NCI-H2029 treated with DMSO at 0.1 percent for 48 hours (cell line): ENCODE measurements at places on chromosomes 6 and 20.

- DNase-seq: no peak
Observed at GRCh38 chr6:11241793-11242201, 9.3 kb upstream of the NEDD9 start.

DNA sequence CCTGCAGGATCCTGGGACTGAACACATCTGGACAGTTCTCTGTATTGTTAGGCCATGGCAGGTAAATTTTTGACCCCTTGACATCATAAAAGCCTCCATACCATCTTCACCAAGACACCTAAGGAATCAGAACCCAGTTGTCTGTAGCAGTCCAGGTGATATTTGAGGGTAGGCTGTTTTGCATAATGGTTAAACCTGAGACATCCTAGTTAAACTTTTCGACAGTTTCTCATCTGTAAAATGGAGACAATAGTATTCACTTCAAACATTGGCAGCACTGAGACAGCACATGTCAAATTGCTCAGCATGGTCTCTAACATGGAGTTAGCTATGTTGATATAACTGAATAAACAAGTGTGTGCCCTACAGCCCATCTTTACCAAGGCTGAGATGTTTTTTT lies 24.8 kb downstream of the C6orf62 start:
- no peak for DNase-seq

GRCh38 chr6:63352069-63352543 lies 32.3 kb upstream of the LGSN start:
- DNase-seq: no peak

GRCh38 chr6:166025149-166025898 lies 142.3 kb downstream of the TBXT start:
- no peak for DNase-seq

- DNase-seq: no peak
Observed at GRCh38 chr20:54502179-54502578, 26.8 kb downstream of the DOK5 start.

- no peak for DNase-seq
Observed at GRCh38 chr20:57890202-57890800, 180.5 kb upstream of the PMEPA1 start.

GRCh38 chr6:119728935-119729334 lies 379.4 kb upstream of the MAN1A1 start:
- DNase-seq: no peak

- no peak for DNase-seq
Observed at GRCh38 chr20:32990426-32990825, 13.8 kb downstream of the SUN5 start.

- no peak for DNase-seq
Observed at GRCh38 chr6:135002974-135003703, 51.5 kb downstream of the HBS1L start.

- DNase-seq: no peak
Observed at GRCh38 chr20:37946946-37947345, 44.0 kb downstream of the VSTM2L start.

DNA sequence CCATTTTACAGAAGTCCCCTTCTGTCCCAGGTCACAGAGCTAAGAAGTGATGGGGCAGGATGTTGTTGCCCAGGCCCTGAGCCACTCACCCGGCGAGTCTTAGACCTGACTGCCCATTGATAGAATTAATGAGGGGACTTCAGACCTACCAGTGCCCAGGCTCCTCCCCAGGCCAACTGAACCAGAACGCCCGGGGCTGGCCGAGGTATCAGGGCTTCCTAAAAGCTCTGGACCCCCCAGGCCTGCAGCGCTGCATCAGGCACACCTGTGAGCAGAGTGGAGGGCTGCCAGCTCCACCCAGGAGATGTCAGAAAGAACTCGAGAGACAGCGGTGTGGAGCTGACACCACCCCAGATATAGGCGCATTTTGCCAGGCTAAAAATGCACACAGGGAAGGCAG lies 3.5 kb downstream of the GPR31 start:
- DNase-seq: no peak

DNA sequence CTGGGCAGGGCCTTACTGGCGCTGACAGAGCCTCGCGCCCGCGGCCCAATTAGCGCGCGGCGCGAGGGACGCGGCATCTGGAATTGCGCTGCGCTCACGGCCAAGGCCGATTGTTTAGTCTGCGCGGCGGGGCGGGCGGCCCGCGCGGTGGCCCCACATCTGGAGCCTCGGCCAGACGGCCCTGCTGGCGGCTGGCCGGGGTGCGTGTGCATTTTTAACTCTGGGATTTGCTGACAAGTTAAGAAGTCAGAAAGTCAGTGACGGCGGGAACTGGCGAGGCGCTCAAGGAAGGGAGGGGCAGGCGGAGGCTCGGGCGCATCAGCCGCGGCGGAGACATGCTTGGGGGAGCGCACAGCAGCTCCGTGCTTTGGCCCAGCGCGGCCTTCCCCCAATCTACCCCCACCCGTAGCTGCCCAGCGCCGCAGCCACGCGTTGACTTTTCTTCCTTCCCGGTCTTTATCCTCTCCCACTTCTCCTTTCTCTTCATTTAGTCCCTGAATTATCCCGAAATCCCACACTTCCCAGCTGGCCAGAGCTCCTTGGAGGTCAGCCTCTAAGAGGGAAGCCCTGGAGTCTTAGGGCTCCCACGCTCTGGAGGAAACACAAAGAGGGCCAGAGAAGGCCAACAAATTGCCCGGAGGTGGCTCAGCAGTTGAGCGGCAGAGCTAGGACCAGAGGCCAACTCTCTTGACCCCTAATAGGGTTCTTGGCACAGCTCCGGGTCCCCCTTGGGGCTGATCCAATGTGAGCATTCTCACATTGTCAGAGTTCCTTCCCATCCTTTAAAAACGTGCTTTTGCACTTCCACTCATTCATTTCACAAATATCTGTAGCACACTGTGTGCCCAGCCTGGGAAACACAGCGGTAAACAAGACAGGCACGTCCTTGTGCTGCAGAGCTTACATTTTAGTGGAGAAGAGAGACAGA lies 40.8 kb upstream of the FOXP4 start:
- no peak for DNase-seq

GRCh38 chr6:163739966-163740365 lies 325.4 kb downstream of the QKI start:
- no peak for DNase-seq

- DNase-seq: no peak
Observed at GRCh38 chr20:4626228-4626627, 95.5 kb upstream of the PRND start.

GRCh38 chr6:168200571-168201134 lies 118.9 kb downstream of the DACT2 start:
- no peak for DNase-seq

GRCh38 chr6:126534401-126534800 lies 194.5 kb downstream of the CENPW start:
- no peak for DNase-seq

- DNase-seq: no peak
Observed at GRCh38 chr20:43096931-43097260, 92.8 kb downstream of the PTPRT start.

DNA sequence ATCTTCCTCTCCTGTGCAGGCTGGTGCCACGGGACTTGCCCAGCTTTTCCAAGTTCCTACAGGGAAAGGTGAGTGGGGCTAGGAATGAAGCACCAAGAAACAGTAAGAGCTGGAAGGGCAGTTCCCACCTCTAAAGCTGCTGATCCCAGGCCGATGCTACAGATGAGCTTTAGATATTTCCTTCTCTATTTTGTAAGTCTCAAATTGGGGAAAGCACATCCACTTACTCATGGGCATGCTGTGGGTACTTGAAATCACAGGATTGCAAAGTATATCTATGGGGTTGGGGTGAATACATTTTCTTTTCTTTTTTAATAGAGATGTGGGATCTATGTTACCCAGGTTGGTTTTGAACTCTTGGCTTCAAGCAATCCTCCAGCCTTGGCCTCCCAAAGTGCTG lies 3.1 kb downstream of the ZBTB2 start:
- no peak for DNase-seq

DNA sequence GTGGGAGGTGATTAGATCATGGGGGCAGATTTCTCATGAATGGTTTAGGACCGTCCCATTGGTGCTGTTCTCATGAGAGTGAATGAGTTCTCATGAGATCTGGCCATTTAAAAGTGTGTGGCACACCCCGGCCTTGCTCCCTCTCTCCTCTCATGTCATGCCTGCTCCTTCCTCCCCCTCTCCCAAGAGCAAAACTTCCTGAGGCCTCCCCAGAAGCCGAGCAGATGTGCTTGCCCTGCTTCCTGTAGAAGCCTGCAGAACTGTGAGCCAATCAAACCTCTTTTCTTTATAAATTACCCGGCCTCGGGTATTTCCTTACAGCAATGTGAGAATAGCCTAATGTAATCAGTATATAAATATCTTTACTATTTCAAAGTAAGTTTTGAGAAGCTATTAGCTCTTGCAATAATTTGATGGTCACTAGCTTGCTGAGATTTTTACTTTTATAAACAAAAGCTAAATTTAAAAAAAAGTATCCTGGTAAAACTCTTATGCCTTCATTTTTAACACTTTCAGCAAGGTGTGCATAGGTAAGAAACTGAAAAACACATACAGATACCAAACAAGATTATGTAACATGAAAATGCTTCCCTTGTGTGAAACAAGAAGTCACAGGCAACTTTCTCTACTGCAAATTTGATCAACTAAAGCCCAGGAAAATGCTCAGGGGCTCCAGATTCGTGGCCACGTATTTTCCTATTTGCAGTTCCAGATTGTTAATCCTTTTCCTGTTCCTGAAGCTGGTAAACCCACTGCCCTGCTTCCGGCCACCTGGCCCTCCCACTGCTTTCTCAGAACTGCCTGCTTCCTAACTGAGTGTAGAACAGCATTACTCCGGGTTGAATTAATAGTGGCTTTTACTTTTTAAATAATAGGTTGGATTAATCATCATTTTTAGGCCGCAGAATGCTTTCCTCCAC lies 395.1 kb upstream of the CNR1 start:
- no peak for DNase-seq

- DNase-seq: no peak
Observed at GRCh38 chr6:169986848-169987498, 235.6 kb downstream of the ERMARD start.

DNA sequence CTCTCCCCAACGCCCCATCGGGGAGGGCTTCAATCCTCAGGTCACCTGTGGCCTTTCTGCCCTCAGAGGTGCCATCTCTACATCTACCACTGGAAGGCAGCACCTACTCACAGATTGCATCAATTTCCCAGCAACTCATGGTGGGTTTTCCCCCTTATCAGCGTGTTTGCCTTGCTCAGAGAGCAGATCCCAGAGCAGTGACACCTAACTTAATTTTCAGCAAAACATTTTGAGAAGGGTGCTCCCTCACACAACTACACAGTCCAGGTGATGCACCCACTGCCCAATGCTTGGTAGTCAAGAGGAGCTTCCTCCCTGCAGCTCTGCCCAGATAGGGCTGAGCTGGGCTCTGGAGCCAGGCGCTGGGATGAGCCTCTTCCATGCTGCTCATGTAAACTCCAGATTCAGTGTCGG lies 48.2 kb downstream of the PLG start:
- DNase-seq: no peak

- no peak for DNase-seq
Observed at GRCh38 chr6:127980996-127981395, 80.1 kb upstream of the THEMIS start.

DNA sequence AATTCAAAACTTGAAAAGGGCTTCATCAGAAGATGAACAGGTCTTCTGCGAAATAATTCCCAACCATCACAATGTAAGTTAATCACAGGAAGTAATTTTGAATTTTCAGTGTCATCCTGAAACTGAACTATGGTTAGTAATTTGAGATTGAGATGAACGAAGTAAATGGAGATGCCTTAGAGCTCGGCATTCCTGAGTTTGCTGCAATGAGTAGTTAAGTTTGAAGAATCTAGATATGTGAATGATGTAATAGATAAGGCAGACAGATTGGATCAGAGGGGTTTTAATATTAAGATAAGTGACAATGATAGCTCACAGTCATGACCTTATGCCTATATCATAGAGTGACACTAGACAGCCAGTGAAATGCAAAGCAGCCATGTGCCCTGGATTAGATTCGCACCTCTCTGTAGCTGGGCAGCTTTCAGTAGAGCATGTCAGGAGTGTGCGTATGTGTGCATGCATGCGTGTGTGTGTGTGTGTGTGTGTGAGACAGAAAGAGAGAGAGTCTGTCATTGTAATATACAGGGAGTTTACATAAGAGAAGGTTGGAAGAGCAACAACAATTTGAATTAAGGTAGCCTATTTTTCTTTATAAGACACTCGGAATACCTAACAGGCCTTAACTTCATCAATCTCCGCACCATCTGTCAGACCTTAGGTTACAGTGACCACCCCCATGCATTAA lies 233.0 kb downstream of the GMPR start:
- no peak for DNase-seq

GRCh38 chr20:54062812-54063280 lies 7.5 kb downstream of the BCAS1 start:
- no peak for DNase-seq

DNA sequence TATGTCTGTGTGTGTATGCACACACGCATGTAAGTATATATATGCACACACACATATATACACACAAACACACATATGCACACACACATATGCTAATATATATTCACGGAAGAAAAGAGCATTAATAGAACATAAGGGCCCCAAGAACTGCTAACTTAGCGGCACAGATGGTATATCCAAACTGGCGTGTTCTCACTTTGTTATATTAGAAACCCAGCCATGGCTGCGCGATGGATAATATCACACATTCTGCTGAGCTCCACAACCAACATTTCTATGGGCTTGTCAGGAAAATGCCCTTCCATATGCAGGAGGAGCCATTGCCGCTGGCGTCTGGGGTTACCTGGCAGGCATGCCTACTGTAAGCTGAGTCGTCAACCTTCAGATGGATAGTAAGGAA lies 122.1 kb downstream of the TTLL2 start:
- DNase-seq: no peak

- DNase-seq: no peak
Observed at GRCh38 chr6:6701864-6702263, 113.3 kb downstream of the LY86 start.

DNA sequence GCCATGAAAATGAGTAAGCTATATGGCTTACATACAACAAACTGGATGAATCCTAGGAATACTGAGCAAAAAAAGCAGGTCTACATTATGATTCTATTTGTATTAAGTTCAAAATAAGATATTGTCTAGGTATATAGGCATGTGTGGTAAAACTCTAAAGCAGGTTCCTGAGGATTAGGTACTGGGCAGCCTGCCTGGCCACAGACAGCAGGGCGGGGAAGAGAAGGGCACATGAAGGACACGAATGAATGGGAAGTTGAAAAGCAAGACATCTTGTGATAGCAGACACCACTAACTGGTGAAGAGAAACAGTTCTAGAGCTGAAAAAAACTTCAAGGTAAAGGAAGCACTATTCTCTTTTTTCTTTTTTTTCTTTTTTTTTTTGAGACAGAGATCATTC lies 72.6 kb upstream of the SLC4A11 start:
- no peak for DNase-seq
